Breast epithelium (tissue), 4 donors: ENCODE measurements at places on chromosomes 1 and 21. TPM values are rescaled to one million over a fixed set of nuclear protein-coding genes. Genes with fewer than 3 reads are reported as not detected.
A peak's percentile ranks its signal among the peaks of the same experiment; 100 is the strongest.

- DNase-seq, result no peak
- H3K27me3 ChIP-seq, result no peaks in the 10 kb centered on the region
- H3K27ac ChIP-seq, result no peak overlapping the region
- no peaks in the 10 kb centered on the region for H3K36me3 ChIP-seq
- H3K4me3 ChIP-seq, result no peak overlapping the region
- H3K4me1 ChIP-seq, result no peaks in the 10 kb centered on the region
Observed at GRCh38 chr1:199174336-199174735, 535.5 kb downstream of the PTPRC start.

DNA sequence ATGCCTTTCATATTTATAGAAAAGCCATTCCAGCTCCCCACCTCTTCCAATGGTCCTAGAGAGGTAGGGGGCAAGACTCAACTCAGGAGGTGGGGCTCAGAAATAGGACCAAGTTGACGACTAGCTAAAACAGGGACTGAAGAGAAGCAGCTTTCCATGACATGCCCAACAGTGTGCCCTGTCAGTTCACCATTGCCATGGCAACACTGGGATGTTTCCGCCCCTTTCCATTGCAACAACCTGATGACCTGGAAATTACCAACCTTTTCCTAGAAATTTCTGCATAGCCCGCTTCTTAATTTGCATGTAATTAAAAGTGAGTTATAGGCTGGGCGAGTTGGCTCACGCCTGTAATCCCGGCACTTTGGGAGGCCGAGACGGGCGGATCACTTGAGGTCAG lies 22.4 kb upstream of the INTS3 start:
- no peak overlapping the region for H3K4me3 ChIP-seq
- H3K36me3 ChIP-seq, result no peaks in the 10 kb centered on the region
- no peaks in the 10 kb centered on the region for H3K4me1 ChIP-seq
- DNase-seq, result no peak
- no peak overlapping the region for H3K27ac ChIP-seq
- no peaks in the 10 kb centered on the region for H3K27me3 ChIP-seq

Gene CAMK1G
- total RNA-seq, result not detected

Gene USH2A
- total RNA-seq, result not detected

Gene RNF19B
- total RNA-seq, result 15.7 TPM

- no peak overlapping the region for H3K27ac ChIP-seq
- H3K4me1 ChIP-seq, result no peaks in the 10 kb centered on the region
- DNase-seq, result no peak
- H3K27me3 ChIP-seq, result no peaks in the 10 kb centered on the region
Observed at GRCh38 chr21:46421191-46421750, 37.4 kb upstream of the DIP2A start.

Gene C1orf185
- not detected for total RNA-seq

GRCh38 chr21:41651406-41651805 lies 115.4 kb downstream of the RIPK4 start:
- no peak overlapping the region for H3K27ac ChIP-seq
- no peak for DNase-seq
- no peak overlapping the region for H3K4me3 ChIP-seq
- H3K4me1 ChIP-seq, result no peaks in the 10 kb centered on the region
- no peaks in the 10 kb centered on the region for H3K27me3 ChIP-seq
- H3K36me3 ChIP-seq, result no peaks in the 10 kb centered on the region

GRCh38 chr1:184664042-184664660 lies 90.5 kb downstream of the EDEM3 start:
- H3K4me3 ChIP-seq, result peak overlapping the region; percentile 61
- peak; percentile 83 for DNase-seq
- no peaks in the 10 kb centered on the region for H3K27me3 ChIP-seq
- no peaks in the 10 kb centered on the region for H3K4me1 ChIP-seq

Gene ROR1
- total RNA-seq, result 7.7 TPM

Gene RBM11
- 5.6 TPM for total RNA-seq

- H3K27ac ChIP-seq, result no peak overlapping the region
- H3K27me3 ChIP-seq, result no peaks in the 10 kb centered on the region
- H3K4me3 ChIP-seq, result no peak overlapping the region
- no peak for DNase-seq
- no peaks in the 10 kb centered on the region for H3K36me3 ChIP-seq
- H3K4me1 ChIP-seq, result no peaks in the 10 kb centered on the region
Observed at GRCh38 chr1:160628799-160629263, 18.0 kb downstream of the SLAMF1 start.

DNA sequence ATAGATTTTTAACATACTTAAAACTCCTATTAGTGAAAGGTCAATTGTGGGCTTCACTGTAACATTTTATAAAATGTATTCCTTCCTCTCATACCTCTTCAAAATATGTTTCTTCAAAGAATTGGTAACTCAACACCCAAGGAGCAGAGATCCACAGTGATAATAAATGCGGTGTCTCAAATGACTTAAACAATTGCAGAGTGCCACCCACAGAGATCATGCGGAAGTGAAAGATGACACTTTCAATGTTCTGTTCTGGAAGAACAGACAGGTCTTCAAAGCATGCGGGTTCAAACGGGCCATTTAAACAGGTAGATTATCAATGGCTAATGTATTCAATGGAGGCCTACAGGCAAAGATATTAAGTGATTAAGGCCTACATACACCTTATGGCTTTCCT lies 157.0 kb upstream of the GREM2 start:
- H3K36me3 ChIP-seq, result no peaks in the 10 kb centered on the region
- no peak for DNase-seq
- no peaks in the 10 kb centered on the region for H3K4me1 ChIP-seq
- H3K27ac ChIP-seq, result no peak overlapping the region

DNA sequence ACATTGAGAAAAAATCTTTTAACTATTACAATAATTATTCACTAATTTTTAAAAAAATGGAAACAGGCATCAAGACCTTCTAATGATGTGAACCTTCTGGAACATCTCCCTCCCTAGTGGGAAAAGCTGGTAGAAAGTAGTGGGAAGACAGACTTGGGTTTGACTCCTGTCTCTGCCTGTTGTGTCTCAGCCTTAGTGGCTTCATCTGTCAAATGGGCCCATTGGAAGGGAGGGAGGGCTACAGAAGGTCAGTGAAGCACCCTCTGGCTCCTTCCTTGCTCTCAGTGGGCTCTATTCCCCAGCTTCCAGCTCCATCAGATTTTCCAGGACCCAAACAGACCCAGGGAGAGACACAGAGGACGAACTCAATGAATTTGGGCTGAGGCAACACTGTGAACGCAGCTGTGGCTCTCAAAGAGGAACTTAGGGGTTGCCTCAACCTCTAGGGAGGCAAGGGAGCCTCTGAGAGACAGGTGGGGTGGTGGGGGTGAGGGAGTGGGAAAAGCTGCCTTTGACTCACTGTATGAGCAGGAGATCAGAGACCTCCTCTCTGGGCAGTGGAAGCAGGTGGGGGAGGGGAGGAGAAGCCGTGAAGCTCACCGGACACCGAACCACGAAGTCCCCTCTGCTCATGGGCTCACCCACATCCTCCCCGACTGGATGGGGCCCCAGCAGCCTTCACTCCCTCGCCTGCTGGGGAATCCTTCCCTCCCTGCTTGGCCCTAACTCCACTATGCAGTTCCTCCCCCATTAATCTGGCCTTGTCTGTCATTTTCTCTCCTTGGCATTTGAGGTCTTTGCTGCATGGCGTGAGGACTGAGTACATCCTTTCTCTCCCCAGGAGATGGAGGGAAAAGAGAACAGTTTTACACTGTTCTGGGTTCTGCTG lies 4.5 kb downstream of the CNR2 start:
- H3K27me3 ChIP-seq, result no peaks in the 10 kb centered on the region
- no peaks in the 10 kb centered on the region for H3K36me3 ChIP-seq
- H3K4me3 ChIP-seq, result no peak overlapping the region
- no peak overlapping the region for H3K27ac ChIP-seq
- no peaks in the 10 kb centered on the region for H3K4me1 ChIP-seq

- H3K27me3 ChIP-seq, result no peaks in the 10 kb centered on the region
- H3K27ac ChIP-seq, result no peak overlapping the region
- no peak for DNase-seq
- H3K4me3 ChIP-seq, result no peak overlapping the region
- H3K36me3 ChIP-seq, result no peaks in the 10 kb centered on the region
Observed at GRCh38 chr21:41560661-41561158, 52.8 kb upstream of the TMPRSS2 start.

DNA sequence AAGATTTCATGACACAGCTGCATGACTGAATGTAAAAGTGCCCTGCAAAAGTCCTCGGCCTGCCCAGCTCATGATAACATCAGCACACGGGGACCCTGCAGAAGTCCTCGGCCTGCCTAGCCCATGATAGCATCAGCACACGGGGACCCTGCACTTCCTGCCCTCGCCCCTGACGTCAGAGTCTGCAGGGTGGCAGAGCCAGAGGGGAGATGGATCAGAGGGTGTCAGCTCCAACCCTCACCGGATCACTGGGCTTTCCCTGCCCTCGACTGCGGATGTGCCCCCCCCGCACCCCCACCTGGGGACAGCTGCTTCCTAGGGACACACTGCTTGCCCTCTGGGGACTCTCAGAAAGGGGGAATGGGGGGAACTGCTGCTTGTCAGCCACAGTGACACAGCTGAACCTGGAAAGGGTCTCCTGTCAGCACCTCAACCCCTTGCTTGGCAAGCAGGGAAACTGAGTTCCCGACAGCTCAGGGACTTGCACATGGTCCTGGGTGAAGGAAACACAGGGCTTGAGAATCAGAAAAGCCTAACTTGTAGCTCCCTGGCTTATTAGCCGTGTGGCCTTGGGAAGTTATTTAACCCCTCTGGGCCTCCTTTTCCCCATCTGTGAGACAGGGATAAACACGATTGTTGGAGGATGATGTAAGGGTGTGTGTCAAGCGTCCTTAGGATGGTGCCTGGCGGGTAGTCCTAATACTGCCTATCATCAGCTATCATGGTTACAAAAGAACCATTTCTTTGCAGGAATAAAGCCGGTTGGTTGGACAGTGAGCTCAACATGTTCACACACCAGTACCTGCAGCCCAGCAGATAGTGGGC lies 8.3 kb upstream of the MIIP start:
- no peak overlapping the region for H3K4me3 ChIP-seq
- no peaks in the 10 kb centered on the region for H3K4me1 ChIP-seq
- no peak for DNase-seq
- no peak overlapping the region for H3K27ac ChIP-seq
- H3K27me3 ChIP-seq, result no peaks in the 10 kb centered on the region

Gene PRAMEF20
- total RNA-seq, result not detected

GRCh38 chr1:48251821-48252220 lies 29.3 kb downstream of the SLC5A9 start:
- DNase-seq, result no peak
- no peaks in the 10 kb centered on the region for H3K36me3 ChIP-seq
- no peaks in the 10 kb centered on the region for H3K27me3 ChIP-seq
- H3K27ac ChIP-seq, result no peak overlapping the region
